ENCODE measurements at places on chromosomes 2 and 18.

DNA sequence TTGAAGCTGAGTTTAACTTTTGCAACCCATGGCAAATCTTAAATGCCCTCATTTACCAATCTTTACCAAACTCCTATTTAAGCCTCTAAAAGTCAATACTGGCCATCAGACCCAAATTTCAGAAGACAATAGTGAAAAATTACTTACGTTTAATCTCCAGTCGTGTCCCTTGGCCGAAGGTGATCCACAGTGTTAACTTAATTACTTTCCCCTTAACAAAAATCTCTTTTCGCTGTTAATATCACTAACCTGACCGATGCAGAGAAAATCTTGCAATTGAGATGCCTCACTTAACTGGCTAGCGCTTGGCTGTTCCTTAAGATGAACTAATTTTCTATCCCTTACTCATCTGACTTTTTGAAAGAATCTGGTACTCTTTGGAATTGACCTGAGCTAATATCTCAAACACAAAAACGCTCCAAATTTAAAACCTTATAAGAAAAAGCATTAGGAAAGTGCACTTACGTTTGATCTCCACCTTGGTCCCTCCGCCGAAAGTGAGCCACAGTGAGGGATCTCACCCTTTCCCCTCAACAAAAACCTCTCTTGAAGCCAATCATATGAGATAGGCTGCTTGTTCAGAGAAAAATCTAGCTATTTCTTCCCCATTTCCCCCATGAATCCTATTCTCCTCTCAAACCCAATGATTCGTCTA lies 169.1 kb downstream of the RPIA start:
- DNase-seq = no peak

GRCh38 chr2:64101141-64101591 lies 43.1 kb downstream of the PELI1 start:
- no peak for DNase-seq

GRCh38 chr2:37523814-37524362 lies 147.6 kb downstream of the CDC42EP3 start:
- no peak for DNase-seq

GRCh38 chr2:71613403-71613952 lies 160.1 kb downstream of the DYSF start:
- no peak for DNase-seq

DNA sequence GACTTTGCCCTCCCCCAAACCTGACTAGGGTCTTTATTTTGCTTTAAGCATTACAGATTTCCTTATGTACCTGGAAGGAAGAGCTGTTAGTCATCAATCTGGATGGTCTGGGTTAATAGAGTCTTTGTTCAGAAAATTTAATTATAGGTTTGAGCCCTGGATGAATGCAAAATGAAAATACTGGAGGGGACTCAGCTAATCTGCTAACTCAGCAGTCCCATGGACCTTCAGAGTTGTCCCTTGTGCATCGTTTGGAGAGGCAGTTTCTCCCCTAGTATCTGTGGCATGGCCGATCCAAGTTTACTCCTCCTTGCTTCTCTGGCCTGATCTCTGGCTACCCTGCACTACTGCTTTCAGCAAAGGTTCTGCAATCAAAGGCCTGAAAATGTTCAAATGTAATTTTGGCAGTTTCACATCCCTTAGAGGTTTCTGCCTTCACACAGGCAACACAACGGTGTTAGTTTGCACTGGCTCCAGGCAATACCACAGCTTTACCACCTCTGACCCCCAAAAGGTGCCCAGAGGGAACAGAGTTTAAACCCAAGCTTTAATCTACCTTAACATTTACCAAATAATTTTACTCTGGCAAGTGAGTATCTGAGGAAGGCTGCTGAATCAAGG lies 134.3 kb downstream of the THADA start:
- DNase-seq = no peak

DNA sequence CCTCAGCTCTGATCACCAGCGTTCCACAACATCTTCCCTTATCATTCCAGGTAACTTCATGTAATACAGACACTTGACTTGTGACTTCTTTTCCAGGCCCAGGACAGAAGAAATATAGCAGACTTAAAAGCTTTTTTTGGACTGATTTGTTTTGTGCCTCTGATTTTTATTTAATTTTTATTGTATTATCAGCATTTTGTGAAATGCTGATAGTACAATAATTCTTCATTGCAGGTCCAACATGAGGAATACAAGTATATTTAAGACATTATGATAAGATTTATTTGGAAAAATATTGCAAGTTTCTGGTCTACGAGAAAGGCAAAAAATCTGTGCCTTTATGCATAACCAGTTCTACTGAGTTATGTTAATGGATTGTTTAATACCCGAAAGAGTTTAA lies 94.5 kb upstream of the THUMPD2 start:
- DNase-seq = no peak

DNA sequence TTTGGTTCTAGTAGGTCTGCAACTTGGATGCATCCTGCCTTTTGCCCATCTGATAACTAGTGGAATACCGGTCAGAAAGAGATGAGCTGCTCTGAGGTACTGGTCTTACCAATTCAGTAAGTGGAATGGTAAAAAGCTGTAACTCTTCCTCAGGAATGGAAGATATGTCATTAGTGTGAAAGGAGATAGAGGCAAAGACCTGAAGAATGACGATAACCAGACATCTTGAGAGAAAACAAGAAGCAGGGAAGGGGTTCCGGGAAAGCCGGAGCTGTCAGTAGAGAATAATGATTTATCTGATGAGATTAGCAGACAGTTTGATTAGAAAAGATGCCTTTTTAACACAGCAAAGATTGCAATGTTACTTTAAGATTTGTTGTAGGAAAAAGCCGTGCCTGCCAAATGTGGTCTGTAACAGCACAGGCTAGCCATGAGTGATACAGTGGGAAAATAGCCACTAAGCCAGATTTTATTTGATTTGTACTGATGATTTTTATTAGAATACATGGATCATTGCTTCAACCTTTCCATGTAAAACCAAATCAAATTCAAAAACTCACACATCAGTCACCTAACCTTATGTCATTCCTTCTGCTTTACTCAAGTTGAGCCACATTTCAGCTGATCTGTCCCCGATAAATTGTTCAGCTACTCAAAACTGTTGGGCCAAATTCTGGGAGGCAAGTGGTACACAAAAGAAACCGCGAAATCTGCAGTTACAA lies 110.0 kb downstream of the TCF4 start:
- DNase-seq = no peak

DNA sequence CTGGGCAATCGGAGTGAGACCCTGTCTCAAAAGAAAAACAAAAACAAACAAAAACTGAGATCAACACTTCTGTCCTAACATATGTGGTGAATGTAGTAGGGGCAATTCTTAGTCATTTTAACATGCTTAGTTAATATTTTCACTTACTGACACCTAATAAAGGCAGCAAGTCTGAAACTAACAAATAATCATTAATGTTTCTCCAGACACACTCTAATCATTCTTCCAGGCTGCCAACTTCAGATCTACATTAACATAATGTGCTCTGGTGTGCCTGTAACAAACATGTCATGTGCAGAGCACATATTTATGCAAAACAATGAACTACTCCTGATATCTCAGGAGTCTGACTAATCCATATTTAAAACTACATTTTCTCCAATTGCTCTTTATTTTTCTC lies 6.0 kb downstream of the KRCC1 start:
- no peak for DNase-seq

- DNase-seq = no peak
Observed at GRCh38 chr2:195343540-195343939, 313.5 kb upstream of the SLC39A10 start.

- DNase-seq = no peak
Observed at GRCh38 chr18:39801848-39802247, 2153.2 kb upstream of the PIK3C3 start.

- peak; percentile 46 for DNase-seq
Observed at GRCh38 chr2:54176577-54176976, 61.2 kb downstream of the ACYP2 start.

DNA sequence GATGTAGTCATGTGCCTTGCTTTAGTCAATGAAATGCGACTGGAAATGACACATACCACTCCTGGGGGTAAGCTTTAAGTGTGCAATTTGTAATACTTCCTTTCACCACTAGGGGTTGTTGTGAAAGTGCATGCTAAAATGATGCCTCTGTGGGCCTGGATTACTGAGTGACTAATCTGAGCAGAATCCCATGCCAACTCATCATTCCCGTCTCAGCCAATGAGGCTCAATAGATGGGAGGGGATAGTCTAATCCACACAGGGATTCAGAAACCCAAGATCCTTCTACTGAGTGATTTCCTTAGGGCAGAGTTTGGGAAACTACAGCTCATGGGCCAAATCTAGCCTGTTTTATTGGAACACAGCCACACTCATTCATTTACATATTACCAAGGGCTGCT lies 54.0 kb downstream of the HRH4 start:
- peak; percentile 24 for DNase-seq

DNA sequence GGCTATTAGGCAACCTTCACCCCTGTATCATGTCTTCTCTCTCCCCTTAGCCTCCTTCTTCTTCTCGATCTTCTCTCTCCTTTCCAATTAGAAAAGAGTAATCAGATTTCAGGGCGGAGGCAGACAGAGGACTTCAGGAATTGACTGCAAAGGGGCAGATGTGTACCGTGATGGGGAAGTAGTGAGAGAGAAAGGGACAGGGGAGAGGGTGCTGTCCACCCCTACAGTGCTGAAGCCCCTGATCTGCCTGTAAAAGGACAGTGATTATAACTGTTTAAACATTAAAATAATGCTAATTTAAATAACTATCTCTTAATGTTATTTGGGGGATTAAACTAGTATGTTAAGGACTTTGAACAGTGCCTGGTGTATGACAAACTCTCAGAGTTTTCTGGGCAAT lies 178.5 kb downstream of the ACTR3 start:
- no peak for DNase-seq

DNA sequence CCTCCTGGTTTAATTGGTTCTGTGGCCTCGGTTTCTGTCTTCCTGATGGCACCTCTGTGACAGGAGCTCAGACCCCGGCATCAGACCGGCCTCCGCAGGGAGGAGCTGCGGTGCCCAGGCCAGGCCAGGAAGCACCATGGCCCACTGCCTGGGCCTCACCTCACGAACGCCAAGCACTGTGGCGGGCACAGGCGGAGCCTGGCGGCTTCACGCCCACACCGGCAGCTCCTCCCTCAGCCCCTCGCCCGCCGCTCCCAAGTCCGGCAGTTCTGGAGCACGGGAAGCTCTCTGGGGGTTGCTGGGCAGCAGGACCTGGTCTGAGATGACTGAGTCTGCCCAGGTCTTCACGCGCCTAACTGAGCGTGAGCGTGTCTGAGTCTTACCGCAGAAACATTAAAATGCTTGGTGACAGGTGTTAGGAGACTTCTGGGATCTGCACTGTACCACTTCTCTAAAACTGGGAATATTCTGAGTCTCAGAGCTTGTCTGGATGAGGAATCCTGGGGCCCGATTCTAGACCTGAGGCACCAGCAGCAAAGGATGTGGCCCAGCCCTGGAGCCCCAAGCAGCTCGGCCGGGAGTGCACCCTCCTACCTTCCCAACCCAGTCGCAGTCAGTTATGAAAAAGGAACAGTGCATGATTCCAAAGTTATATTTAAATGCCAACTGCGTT lies 21.9 kb downstream of the RTP5 start:
- no peak for DNase-seq

DNA sequence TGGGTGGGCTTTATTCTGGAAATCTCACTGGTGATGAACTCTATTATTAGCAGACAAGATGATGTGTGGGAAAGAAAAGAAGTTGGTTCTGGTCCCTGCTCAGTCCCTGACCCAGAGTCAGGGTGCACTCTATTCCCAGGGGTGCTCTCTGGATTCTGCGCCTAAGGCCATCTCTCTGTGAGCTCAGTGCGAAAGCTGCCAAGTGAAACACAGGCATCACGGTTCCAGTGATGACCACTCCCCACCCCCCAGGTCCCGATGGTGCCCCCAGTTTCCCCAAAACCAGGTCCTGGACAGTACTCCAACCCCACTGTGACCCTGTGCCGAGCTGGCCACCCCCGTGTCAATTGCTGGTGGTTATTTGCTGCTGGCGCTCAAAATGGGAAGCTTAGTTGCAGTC lies 30.1 kb downstream of the RHOB start:
- no peak for DNase-seq

- DNase-seq = no peak
Observed at GRCh38 chr18:62453864-62454263, 69.0 kb upstream of the ZCCHC2 start.

DNA sequence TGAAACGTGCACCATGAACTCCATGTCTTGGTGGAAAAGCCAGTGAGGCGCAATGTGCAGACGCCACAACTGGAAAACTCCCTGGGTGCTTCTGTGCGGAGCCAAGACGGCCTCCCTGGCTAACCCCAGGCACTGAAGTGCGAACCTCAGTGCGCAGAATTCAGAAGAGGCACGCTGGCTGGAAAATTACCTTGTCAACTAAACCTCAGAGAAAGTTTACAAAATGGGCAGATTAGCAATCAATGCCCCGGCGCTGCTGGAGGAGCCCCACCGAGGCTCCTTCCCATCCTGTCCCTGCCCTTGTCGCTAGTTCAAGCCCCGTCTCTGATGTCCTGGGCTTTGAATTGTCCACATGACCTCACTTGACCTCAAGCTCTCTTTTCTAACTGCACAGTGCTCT lies 22.2 kb downstream of the SNORC start:
- DNase-seq = no peak

- no peak for DNase-seq
Observed at GRCh38 chr2:151860613-151861146, 32.5 kb upstream of the ARL5A start.

GRCh38 chr2:196128749-196129148 lies 42.6 kb downstream of the STK17B start:
- no peak for DNase-seq

DNA sequence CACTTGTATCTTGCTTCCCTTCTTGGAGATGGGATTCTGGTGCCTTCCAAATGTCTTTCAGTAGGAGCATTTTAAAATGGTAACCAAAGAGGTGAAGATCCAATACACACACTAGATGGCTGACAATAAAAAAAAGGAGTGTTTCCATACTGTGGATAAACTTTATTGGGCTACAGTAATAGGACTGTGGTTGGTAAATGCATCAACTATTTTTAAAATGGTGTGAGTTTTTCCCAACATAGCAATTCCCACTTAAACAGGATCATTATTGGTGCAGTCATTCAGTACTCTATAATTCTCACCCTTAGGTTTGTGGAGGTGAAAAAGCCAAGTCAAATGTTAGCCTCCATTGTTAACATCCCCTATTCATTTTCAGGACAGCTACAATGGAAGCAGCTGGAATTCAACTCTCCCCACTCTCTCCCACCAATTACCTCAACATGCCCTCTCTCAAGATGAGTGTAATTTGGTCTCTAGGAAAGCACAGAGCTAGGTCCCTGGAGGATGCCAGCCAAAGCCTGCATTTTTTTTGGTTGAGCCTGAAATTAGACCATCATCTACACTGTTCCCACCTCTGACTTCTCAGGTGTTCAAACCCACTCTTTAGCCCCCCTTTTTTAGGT lies 273.3 kb downstream of the TCF4 start:
- no peak for DNase-seq

DNA sequence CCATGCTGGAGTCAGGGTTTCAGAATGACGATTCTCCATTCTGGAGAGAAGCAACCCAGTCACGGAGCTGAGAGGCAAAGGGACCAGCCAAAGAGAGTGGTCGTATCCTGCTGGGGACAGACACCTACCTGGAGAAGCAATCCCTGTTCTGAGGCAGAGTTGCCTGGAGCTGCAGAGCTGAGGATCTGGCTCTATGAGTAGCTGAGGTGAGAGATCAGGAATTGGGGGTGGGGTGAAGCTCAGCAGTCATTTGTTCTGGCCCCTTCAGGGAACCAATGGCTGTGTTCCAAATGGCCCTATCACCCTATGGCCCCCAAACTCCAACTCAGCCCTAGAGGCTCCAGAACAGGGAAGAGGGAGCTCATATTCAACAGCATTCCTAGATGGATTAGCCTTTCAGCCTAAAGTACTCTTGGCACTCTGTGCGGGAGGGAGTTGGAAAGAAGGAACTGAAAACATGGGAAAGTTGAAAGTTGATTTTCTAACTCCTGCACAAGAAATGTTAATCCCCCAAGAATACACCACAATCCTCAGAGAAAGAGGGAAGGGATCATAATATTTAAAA lies 3.3 kb upstream of the ATRAID start:
- no peak for DNase-seq

All from kidney glomerular epithelial cell (primary cell).